ENCODE measurements at places on chromosomes 2 and 18.

DNA sequence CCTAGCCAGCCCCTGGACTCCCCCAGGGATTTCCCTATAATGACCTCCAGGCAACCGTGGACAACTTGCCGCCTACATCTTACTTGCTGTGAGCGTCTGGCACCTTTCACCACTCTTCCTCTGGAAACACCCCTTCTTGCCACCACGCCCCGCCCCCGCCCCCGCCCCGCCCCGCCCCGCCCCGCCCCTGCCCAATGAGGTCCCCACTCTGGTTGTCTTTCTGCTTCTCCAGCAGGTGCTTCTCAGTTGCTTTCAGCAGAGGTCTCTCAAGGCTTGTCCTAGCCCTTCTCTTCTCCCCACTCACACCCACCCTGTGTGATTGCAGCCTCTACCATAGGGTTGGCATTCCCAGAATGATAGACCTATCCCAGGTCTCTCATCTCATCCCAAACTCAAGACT is 214.5 kb downstream of the EN1 start:
- no peak for DNase-seq

DNA sequence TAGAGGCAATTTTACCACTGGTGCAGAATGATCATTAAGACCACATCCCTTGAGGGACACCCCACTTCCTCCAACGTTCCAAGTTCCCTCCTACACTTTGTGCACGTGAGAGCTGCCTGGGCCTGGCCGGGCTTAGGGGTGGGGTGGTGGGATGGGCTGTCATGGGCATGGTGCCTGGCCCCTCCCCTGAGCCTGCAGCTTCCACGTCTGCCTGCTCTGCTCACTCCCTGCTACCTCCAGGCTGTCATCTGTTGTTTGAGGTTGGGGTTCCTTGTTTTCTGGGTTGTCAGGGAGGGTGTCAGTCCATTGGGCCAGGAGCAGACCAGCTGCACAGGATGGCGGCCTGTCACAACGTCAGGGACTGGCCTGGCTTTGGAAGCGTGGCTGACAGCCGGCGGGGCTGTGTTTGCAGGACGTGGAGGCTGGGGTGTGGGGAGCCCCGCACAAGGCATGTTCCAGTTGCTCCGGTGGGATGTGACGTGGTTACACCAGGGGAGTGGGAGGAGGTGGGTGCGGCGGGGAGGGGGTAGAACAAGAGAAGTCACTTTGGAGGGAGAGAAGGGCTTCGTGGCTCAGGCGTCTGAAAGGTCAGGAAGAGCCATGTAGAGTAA is 72.3 kb downstream of the RTP5 start:
- DNase-seq = no peak

DNA sequence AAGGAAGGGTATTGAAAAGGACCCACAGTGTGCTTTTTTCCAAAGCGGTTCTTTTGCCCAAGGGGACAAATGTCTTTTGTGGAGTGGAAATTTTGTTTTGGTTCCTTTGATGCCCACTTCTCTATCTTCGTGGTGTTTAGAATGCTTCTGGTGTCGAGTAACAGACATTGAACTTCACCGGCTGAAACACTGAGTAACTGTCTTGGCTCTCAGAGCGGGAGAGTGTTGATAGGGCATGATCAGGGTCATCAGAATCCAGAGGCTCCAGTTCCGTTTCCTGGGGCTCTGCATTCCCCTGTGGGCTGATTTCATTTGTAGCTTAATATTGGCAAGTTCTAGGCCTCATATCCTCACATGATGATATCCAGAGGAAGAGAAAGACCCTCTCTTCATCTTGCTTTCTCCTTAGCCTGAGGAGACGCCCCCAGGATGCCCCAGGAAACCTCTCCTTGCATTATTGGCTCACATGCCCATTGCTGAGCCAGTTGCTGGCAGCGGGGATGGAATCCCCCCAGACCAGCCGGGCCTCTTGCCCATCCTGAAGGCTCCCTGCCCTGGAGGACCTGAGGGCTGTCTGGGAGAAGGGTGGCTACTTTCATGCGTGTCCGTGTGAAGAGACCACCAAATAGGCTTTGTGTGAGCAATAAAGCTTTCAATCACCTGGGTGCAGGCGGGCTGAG is 27.9 kb upstream of the AGFG1 start:
- DNase-seq = no peak

DNA sequence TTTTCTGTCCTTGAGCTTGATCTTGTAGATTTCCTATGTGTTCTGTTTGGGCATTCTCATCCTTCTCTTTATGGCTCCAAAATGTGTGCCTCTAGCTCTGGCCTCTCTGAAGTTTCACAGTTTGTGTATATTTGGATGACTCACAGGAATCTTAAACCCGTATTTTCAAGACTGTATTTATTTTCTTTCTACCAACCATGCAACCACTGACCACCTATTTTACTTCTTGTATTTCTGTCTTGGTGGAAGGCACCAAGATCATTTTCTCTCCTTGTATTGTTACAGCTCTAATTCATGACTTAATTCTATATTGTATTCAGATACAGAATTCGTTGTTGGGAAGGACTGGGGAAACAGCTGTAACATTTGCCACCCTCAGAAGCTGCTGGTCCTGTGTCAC is 39.5 kb downstream of the ACSL3 start:
- DNase-seq = no peak

DNA sequence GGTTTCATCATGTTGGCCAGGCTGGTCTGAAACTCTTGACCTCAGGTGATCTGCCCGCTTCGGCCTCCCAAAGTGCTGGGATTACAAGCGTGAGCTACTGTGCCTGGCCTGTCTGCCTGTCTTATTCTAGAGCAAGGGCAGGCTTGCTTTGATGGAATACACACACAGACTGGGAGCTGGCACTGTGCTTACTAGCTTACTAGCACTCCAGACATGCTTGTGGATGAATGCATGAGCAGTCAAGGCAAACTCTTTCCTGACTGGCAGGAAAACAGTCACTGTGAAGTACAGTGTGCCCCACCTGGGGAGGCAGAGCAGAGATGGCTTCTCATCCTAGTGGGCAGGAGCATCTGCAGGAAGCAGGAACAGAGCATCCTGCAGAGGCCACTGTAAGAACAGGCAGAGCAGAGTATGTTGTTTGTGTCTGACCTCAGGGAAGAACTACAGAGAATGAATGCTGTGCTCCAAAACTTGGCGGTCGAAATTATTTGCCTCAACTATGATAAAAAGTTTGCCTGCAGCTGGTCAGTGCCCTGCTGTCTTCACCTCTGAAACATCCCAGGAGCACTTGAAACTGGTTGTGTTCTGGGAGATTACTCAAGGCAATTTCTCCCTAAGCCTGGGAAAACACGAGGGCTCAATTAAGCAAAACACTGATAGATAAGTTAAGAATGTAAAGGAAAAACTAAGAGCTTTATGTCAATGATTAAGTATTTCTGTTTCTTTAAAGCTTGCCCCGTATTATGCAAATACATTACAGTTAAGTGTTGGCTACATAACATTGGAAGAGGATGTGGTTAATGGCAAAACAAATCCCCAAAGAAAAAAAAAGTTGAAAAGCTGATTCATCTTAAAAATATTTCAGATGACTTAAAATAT is 102.4 kb downstream of the VAPA start:
- DNase-seq = no peak

DNA sequence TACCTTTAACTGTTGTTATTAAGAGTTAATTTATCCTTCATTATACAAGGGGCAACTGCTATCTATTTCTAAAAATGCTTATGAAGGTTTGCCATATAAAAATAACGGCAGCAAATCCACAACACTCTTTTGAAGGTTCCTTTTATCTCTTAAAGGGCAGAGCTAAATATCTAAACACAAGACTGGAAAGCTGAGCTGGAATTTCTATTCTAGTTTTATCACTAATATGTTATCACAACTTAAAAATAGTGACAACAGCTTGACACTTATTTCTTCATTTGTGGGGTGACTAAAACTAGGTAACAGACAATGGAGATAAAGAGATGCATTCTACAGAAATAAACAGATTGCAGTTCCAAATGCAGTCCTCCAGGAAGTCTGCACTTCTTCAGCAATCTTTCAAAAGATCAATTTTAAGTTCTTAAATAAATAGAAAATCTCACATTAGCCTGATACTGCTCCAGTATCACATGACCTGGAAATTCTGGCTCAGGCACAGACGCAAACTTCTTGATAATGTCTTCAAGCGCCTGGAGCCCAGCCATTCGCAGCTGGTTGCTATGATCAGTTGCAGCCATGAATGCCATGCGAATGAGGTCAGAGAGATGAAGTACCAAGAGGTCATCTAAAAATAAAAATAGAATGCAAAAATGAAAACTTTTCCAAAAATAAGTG is 54.0 kb upstream of the STRN start:
- DNase-seq = peak; percentile 86

- no peak for DNase-seq
Observed at GRCh38 chr2:65514555-65515195, 82.3 kb upstream of the SPRED2 start.
